ENCODE measurements at places on chromosomes 5 and 9.

- DNase-seq: no peak
Observed at GRCh38 chr9:18060269-18060934, 413.6 kb upstream of the ADAMTSL1 start.

- peak; percentile 16 for DNase-seq
Observed at GRCh38 chr5:41925555-41925951, 472 bp downstream of the FBXO4 start.

GRCh38 chr5:138631096-138631928 lies 56.1 kb upstream of the HSPA9 start:
- no peak for DNase-seq

DNA sequence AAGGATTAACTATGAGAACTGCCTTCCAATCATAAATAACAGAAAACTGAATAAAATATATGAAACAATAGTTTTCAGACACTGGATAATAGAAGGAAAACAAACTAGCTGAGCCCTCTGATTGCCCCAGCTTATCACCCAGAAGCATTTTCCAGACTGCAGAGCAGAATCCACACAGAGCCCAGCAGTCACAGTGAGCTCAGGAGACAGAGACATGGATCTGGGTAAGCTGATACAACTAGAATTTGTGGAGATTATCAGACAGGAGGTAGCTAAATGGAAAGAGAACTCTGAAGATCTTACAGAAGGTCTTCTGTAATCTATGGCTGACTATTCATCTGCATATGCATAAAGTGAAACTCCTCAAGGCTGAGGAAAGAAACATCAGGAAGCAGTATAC lies 128.8 kb downstream of the NR2F1-AS1 start:
- DNase-seq: no peak

GRCh38 chr5:62536783-62537182 lies 41.8 kb upstream of the LRRC70 start:
- DNase-seq: no peak

DNA sequence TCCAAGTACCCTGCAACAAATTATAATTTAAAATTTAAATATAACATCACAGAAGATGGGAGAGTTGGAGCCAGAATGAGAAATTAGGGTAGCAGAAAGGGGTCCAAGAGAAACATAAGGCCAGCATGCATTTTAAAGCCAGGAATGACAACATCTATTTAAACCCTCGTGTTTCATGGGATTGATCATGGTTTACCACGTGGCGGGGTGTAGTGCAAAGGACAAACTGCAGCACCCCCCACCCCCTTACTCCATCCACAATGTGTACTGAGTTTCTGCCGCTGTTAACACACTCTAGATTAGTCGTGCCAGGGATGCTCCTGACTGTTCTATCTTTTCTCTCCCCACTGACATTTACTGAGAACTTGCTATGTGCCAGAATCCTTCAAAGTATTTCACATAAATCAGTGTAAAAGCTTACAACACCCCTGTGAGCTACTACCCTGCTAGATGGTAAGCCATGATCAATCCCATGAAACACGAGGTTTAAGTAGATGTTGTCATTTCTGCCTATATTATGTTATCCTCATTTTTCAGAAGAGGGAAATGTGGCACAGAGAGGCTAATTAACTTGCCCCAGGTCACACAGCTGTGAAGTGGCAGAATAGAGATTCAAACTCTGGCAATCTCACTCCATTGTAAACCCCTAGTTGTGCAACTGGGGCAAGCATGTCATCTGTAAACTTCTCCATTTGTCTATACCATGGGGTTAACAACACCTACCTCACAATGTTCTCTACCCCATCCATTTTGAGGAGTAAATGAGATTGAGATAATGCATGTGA lies 136.3 kb downstream of the ENTREP1 start:
- DNase-seq: no peak
